ENCODE measurements at places on chromosomes 7 and 10.

DNA sequence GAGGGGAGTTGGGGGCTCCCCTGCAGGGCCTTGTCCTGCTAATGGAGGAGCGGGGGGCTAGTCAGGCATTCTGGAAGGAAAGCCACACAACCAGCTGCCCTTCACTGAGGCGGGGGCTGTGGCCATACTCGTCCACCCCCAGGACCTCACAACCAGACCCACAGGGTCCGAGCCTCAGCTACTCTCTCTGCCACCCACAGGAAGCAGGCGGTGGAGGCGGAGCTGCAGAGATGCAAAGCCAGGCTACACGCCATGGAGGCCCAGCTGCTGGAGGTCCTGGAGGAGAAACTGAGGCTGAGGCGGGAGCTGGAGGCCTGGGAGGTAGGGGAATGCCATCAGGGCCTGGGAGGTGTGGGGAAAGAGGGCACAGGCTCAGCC, 3.1 kb downstream of the ABHD11 start:
- DNase-seq, result no peak

DNA sequence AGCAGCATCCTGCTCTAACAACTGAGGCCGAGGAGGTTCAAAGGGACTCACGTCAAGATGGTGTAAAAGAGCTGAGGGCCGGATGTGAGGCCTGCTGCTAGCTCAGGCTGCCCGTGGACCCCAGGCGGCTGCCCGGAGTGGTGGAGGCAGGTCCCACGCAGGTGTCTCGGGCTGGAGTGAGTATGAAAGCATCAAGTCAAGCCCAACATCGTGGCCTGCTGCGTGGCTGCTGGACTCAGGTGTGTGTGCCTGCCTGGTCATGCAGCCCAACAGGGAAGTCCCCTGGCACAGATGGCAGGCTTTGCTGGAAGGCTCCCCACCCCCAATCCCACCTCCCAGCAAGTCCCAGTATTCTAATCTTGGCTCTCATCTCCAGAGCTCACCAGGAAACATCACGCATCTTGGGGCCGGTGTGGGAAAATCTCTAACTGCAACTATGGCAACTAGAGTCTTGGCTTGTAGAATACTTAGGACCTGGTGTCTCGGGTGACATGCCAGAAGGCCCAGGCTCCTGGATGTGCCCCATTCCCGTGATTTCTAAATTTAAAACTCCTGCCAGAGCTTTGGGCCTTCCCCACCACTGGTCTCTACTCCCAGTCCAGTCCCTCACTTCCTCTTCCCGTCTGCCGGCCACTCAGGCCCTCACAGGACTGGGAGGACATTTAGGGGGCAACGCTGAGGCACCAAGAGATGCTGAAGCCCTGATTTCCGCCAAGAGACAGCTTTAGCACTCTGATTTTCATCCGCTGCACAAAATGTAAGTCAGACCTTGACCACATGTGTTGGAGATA, 85.9 kb downstream of the PRKAG2 start:
- no peak for DNase-seq

DNA sequence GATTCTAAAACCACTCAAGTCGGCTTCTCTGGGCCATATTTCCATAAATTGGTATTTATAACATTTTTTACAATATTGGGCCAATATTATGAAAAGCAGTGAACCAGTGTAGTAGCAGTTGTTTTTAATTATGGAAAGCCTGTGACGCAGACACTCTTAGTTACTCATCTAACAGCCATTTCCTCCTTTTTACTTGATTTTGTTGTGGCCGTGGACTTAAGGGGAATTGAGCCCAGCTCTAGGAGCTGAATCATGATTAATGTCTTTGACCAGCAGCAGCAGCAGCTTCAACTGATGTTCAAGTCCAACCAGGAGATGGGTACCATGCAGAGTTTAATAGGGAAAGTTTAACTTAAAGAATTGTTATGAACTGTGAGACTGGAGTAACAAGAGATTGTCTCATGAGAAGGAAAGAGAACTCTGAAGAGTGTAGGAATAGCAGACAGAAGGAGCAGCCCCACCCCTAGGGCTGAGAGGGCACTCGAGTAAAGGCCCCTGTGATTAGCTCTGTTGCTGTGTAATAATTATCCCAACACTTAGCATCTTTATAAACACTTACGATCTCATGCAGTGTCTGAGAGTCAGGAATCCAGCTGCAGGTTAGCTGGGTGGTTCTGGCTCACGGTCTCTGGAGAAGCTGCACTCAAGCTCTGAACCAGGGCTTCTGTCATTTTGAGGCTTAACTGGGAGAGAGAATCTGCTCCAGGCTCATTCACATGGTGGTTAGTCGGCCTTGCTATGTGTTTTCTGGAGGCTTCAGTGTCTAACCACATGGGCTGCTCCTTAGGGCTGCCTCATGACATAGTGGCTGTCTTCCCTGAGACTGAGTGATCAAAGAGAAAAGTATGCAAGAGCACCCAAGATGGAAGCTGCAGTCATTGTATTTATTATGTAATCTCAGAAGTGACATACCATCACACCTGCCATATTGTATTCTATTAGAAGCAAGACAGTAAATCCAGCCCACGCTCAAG, 4.6 kb downstream of the LANCL2 start:
- no peak for DNase-seq

DNA sequence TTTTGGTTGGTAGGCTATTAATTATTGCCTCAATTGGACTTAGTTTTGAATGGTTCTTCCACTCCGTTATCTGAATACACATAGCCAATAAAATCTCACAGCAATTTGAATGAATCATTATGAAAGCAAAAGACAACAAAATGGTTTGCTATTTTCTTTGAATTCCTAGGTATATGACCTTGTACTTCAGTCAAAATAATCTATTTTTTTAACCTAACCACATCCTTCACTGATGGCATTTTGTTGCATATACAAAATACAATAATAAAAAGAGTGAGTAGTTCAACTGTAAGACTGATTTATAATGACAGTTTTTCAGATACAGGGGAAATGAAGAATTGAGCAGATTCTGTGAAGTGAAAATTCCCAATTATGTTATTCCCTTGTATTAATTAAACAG, 433.1 kb downstream of the HTR7 start:
- DNase-seq, result no peak

DNA sequence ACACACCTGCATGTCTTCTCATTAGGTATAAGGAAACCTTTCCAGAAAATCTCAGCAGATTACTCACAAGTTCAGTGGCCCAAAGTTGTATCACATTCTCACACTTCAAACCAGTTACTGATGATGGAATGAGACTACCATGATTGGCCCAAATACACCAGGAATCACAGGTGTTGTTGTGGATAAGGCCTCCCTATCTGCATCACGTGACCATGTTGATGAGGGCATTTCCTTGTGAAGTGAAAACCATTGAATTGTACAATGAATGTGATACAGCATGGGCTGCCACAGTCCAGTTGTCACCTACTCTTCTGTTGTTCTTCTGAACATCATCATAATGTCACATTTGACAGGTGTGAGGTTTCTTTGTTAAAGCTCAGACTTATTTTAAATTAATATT, 431.7 kb downstream of the AUTS2 start:
- DNase-seq, result no peak

- DNase-seq, result peak; percentile 23
Observed at GRCh38 chr7:39414224-39415035, 151.8 kb upstream of the YAE1 start.

- no peak for DNase-seq
Observed at GRCh38 chr10:43682956-43683355, 34.3 kb upstream of the ZNF32 start.
